ENCODE measurements at places on chromosomes 16 and 17.
A peak's percentile ranks its signal among the peaks of the same experiment; 100 is the strongest.

- DNase-seq: no peak
These were observed 74.1 kb upstream of the MON1B start for GRCh38 chr16:77116856-77117255.

GRCh38 chr16:49733313-49734009 lies 122.5 kb downstream of the ZNF423 start:
- no peak for DNase-seq

DNA sequence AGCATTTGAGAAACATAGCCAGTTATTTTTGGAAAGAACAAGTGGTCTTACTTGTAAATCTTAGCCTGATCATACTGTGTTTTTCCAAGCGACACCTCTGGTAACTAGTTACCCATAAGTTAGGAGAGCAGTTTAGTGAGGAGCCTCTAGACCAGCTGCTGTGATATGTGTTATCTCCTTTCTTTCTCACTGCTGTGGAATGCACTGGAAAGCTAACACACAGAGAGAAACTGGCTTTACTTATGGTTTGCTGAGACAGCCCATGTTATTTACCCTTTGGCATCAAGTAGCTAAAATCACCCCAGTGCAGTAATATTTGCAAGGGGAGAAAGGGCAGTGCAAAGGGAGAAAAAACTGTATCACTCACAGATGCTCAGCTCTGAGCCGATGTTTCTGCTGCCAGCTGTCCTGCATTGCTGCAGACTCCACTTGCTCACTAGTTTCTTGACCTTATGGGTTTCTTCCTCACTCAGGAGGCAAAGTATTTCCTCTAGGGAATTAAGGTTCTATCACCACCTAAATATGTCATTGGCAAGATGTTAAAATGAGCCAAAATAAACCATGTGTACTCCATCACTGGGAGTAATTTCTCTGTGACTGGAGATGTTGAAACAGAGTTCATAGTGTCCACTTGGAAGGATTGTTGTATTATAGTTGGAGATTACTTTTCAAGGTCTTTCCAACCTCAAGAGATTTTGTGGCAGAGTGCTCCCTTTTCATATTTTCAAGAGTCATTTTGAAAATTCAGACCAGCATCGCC lies 2.3 kb downstream of the RBFOX1 start:
- DNase-seq: no peak

- no peak for DNase-seq
These were observed 24.7 kb downstream of the DEF8 start for GRCh38 chr16:89973235-89973634.

- peak; percentile 75 for DNase-seq
These were observed at the start of gene TANC2 for GRCh38 chr17:62965686-62966425. TSS of gene TANC2 (plus strand) at chr17:62966235. CDS start at chr17:63009560, 43,325 bp downstream.

- DNase-seq: no peak
These were observed 136.1 kb downstream of the HS3ST3A1 start for GRCh38 chr17:13465678-13466077.

DNA sequence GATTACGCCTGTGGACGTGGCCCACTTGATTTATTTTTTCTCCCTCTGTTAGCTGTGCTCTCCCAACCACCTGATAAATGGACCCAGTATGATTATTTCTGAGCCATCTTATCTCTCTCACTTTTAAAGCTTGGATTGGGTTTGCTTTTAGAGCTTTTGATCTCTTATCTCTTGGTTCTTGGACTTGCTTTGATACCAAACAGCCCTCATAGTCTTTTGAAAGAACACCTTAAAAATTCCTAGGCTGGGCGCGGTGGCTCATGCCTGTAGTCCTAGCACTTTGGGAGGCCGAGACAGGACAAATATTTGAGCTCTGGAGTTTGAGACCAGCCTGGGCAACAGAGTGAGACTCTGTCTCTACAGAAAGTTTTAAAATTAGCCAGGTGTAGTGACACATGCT lies 25.8 kb downstream of the SMTNL2 start:
- DNase-seq: no peak

DNA sequence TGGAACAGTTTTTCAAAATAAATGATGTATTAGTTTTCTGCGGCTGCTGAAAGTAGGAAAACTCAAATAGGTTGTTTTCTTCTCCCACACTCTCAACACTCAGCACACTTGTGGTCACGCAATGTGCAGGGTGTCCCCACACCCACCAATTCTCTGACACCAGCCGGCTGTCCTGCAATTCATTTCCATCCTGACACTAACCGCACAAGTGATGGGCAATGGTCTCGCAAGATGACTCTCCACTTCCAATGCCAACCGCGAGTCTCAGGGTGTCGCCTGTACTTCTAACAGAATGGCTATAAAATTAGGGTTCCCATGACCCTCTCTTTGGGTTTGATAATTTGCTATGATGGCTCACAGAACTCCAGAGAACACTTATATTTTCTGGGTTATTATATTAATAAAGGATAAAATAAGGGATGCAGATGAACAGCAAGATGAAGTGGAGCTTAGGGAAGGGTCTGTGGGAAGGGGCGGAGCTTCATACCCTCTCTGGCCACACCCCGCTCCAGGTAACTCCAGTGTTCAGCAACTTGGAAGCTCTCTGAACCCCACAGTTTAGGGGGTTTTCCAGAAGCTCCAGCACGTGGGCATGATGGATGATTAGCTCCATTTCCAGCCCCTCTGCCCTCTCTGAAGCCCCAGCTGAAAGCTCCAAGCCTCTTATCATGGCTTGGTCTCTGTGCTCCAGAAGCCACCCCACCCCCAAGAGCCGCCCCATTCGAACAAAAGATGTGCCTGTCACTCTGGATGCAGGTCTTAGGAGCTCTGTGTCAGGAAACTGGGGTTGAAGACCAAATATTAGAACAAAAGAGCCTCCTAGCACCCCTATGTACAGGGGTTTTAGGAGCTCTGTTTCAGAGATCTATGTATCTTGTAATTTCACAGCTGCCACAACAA lies 19.8 kb downstream of the TAF1C start:
- no peak for DNase-seq

DNA sequence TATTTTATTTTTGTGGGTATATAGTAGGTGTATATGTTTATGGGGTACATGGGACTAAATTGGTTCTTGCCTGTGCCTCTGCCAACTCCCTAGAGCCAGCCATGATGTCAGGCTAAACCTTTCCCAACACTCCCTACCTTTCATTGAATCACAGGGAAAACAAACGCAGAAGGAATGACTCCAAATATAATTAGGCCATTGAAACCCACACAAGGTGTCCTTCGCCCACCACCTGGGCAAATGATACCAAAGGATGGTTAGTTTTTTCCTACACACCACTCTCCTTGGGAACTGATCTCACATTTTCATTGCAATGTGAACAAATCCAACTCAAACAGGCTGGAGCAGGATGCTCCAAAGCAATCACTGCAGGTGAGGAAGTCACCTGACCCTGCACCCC lies 27.5 kb downstream of the WSB1 start:
- no peak for DNase-seq

DNA sequence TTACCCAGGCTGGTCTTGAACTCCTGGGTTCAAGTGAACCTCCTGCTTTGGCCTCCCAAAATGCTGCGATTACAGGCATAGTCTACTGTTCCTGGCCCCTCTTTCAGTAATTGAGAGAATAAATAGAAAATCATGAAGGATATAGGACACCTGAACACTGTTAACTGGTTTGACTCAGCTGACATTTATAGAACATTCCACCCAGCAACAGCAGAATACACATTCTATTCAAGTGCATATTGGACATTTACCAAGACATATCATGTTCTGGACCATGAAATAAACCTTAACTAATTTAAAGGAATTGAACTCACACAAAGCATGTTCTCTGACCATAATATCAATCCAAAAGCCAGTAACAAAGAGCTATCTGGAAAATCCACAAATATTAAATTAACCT lies 19.8 kb upstream of the BAIAP2 start:
- DNase-seq: no peak

- DNase-seq: no peak
These were observed 789 bp upstream of the CCDC57 start for GRCh38 chr17:82213251-82214011.

DNA sequence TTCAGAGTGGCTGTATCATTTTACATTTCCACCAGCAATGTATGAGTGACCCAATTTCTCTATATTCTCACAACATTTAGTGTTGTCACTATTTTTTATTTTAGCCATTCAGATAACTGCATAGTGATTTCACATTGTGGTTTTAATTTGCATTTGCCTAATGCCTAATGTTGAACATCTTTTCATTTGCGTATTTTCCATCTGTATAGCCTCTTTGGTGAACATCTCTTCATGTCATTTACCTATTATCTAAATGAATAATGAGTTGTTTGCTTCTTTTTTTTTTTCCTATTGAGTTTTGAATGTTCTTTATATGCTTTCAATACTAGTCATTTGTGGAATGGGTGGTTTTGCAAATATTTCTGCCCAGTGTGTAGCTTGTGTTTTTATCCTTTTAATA lies 120.9 kb upstream of the CPHXL start:
- DNase-seq: no peak

DNA sequence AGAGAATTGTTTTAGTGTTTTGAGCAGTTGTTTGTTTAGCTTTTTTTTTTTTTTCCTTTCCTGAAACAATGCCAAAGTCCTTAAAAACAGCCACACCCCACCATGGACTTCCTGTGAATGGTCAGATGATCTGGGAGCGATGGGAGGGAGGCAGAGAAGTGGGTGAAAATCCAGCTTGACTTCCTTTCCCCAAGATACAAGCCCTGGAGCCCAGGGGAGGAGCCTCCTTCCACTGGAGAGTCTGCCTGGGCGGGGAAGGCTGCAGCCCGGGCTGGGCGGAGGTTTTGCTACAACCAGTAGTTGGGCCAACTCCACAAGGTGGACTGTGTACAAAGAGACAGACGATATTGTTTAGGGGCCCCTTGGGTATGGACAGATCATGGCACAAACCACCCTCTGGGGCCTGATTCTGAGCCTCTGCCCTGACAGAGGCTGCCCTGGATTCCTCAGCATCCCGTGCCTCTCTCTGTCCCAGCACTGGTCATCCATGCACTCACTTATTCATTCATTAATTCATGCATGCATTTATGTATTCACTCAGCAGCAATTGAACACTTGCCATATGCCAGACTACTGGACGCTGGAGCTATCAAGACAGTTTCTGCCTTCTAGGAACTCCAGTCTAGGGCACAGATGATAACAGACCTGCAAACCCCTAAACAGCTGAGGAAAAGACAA lies 29.8 kb downstream of the WSB1 start:
- DNase-seq: no peak

DNA sequence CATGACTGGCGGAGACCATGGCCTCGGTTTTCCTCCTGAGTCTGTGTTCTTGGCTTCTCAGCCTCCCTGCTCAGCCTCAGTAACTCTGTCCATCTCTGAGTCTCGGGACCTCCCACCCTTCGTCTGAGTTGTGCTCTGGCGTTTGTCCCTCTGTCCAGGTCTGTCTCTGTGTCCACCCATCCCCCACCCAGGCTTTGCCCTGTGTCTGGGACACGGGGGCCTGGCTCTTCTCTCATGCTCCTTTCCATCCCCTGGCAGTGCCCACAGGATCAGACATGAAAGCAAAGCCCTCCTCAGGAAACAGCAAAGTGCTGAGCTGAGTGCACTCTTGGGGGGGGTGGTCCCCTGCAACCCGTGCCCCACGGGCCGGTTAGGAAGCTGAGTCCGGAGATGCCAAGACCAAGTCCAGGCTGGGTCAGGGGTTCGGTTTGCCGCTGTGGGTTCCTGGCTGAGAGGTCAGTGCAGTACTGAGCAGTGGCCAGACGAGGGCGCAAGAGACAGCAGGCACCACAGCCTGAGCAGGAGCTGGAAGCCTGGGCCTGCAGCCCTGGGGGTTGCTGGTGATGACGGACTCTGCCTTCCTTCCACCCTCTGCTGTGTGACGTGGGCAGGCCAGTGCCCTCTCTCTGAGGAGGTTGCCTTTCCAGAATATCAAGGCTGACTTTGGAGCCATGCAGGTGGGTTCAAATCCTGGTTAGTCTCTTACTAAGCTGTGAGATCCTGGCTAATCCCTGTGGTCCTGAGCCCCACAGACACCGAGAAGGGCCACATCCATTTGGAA lies 2.5 kb downstream of the P2RX1 start:
- peak; percentile 87 for DNase-seq

- no peak for DNase-seq
These were observed 18.2 kb upstream of the HS3ST3B1 start for GRCh38 chr17:14282726-14283125.

GRCh38 chr17:20203761-20204263 lies 194.7 kb downstream of the SPECC1 start:
- DNase-seq: no peak

GRCh38 chr17:76404256-76404655 lies 19.8 kb downstream of the SPHK1 start:
- no peak for DNase-seq

- no peak for DNase-seq
These were observed 219.2 kb upstream of the CDH5 start for GRCh38 chr16:66147291-66147690.

DNA sequence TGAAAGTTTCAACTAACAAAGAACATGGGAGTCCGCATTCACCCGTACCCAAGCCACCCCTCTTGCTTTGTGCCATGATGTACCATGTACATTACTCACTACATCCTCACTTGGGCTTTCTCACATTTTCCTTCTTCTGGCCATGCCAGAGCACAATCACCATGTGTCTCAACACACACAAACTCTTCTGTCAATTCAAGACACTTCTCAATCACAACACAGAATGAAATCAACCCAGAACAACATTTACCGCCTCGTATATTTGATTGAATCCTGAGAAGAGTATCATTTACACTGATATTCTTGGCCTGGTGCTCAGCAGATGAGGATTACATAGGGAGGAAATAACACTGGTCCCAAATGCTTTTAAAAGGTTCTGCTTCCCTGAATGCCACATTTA lies 4.5 kb downstream of the ADAMTS18 start:
- DNase-seq: no peak

GRCh38 chr17:57356153-57356718 lies 99.9 kb downstream of the MSI2 start:
- DNase-seq: no peak

- DNase-seq: no peak
These were observed 5.4 kb downstream of the SREBF1 start for GRCh38 chr17:17831208-17832031.

DNA sequence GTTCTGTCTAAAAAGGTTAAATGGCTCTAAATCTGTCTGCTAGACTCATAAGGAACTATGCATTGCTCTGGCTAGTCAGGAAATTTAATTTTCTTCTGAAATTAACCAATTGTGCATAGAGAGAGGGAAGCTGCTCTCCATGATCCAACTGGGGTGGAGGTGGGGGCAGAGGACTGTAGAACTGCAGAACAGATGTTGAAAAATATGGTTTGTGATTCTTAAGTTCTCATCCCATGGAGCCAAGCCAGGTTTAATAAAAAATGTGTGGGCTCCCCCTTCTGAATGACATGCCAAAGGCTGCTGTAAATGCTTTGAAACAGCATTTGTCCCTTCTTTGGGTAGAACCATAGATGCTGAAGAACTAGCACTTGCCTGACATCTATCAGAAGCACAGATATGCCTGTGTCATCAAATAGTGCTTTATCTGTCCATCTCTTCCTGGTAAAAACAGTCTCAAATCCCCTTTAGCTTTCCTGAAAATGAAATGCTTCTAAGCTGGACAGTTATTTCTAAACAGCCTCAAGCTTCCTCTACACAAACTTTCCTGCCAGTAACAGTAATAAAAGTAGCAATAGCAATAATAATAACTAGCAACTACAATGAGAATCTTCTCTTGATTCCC lies 221.4 kb downstream of the CDH8 start:
- DNase-seq: no peak
